NCI-H187 (cell line): ENCODE measurements at places on chromosomes 12 and 14.

DNA sequence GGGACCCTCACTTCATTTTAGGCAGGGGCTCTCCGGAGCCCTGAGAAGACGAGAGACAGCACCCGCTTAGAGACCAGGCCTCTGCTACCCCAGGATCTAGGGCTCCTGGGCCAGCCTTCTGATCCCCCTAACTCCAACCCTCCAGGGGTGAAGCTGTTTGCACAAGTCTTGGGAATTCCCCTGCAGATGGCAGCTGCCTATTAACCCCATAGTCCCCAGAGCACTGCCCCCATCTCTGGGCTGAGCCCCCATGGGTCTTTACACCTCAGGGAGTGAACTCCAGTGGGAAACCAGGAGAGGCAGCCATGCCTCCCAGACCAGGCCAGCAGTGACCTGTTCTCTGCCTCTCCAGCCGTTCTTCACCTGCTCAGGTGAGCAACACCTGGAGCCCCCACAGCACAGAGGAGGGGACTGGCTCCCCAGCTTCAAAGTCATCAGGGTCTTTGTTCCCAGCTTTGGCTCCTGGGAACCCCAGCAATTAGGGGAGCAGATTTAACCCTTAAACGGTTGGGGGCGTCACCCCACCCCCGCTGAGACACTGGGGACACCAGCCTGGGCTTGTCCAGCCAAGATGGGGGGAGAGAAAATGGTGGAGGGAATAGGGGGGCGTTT is 2.3 kb downstream of the WNT10B start:
- no peak for DNase-seq

GRCh38 chr12:87935216-87935615 is 94.0 kb downstream of the C12orf50 start:
- no peak for DNase-seq

DNA sequence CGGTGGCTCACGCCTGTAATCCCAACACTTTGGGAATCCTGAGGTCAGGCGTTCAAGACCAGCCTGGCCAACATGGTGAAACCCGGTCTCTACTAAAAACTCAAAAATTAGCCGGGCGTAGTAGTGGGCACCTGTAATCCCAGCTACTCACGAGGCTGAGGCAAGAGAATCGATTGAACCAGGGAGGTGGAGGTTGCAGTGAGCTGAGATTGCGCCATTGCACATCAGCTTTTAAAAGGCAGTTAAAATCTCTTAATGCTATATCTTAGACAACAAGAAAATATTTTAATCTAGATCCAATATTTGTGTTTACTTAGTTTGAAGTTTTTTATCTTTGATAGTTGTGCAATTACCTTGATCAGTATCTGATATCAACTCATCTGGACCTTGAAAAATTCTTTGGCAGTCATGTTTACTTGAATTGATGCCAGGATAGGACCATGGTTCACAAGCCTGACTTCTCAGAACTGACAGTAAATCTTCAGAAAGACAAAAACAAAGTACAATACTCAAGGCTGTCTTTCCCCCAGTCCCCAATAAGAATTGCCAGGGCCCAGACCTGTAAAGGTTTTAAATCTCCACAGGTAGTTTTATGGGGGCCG is 135.0 kb upstream of the AEBP2 start:
- no peak for DNase-seq

DNA sequence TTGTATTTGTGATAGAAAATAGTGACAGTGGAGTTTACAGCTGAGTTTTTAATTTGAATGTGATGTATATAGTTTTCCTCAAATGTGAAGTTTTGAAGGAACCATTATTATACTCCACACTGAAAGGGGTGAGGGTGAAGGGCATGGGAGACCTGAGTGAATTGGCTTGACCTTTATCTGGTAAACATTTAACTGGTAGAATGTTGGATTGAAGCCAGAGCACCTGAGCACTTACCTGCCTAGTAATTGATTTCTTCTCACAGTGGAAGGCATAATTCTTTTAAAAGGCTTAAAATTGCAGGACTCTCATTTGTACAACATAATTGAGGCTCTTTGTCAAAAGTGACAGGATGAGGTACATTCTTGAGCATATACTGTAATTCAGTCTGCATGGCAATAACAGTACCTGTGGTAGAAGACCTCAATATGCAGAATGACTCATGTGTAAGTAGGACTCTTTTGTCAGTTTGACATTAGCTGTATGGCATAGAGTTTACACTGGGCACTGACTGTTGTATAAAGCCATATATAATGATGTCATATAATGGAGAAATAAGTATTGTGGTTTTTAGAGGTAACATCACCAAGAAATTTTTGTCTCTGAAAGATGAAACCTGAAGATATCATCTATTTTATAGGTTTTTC is 309.6 kb downstream of the TMTC2 start:
- no peak for DNase-seq

- no peak for DNase-seq
Observed at GRCh38 chr14:36271939-36272907, 48.2 kb downstream of the MBIP start.

DNA sequence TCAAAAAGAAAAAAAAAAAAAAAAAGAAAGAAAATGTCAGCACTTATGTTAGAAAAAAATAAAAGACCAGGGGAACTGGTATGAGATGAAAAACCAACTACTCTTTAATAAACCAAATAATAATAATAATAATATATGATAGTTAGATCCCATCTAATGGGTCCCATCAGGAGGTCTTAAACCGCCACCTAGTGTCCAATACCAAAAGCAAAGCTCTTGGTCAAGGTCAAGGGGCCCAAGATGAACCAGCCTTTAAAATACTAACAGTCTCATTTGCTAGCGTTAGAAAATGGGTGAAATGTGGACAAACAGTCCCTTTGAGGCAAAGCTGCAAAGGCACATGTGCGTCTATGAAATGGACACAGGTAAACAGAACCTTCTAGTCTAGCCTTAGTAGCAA is 12.3 kb downstream of the BRAP start:
- DNase-seq = no peak

DNA sequence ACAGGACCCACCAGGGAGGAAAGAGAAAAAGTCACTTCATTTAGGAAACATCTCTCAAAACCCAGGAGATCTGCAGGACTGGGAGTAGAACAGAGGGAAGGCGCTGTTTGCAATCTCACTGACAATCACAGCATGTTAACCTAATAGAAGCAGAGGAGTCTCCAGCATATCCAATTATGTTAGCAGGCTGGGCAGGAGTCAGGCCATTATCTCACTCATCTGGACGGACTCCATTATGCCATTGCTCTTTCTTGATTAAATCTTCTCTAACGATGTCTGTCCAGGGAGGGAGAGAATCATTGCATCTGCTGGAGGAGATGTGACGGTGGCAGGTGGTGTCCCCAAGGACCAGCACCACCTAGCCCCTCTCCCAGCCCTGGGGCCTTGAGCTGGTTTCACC is 203.8 kb upstream of the SFSWAP start:
- no peak for DNase-seq

- DNase-seq = no peak
Observed at GRCh38 chr12:111412007-111412829, 6.5 kb downstream of the SH2B3 start.

- DNase-seq = no peak
Observed at GRCh38 chr14:44530475-44530874, 23.4 kb upstream of the FSCB start.

- no peak for DNase-seq
Observed at GRCh38 chr12:124687174-124687902, 119.9 kb upstream of the NCOR2 start.

GRCh38 chr12:75716291-75717025 is 205.0 kb upstream of the KRR1 start:
- no peak for DNase-seq

DNA sequence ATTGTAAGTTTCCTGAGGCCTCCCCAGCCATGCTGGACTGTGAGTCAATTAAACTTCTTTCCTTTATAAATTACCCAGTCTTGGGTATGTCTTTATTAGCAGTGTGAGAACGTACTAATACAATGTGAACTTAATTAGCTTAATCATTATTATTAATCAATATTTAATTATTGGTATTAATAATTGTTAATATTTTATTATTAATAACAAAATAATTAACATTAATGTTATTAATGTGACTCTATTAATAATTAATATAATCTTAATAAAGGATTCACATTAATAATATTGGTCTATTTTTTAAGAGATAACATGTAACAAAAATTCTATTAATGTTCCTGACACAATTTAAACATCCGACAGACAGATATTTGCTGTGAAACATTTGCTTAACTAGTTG is 164.9 kb upstream of the ATF7IP start:
- no peak for DNase-seq

DNA sequence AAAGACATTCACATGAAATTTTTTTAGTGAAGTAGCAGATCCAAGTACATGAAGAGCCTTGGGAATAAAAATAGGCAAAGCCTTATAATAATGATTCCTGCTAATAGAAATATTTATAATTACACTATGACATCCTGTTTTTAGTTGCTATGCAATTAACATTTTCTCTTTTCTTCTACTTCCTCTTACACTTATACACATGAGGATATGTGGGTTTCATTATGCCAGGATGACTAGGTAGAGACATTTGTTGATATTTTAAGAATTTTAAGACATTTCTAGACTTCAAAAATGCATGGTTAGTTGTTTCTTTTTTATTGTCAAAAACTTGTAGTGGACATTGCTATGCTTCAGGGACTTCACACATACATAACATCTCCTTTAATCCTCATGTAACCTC is 326.8 kb downstream of the SYT1 start:
- no peak for DNase-seq

GRCh38 chr14:50882932-50883826 is 11.3 kb downstream of the ABHD12B start:
- no peak for DNase-seq

DNA sequence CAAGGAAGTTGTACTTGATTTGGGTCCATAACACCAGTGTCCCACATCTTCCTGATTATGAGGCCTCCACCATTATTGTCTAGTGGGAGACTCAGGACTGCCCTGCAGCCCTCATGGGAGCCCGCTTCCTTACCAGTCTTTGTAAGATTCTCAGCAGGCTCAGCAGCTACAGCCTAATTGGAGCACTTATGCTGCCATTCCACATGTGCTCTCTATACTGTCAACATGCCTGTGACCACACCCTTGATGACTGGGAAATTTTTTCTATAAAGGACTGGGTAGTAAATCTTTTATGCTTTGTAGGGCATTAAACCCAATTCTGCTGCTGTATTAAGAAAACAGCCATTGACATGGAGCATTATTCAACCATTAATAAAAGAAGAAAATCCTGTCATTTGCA is 145.5 kb upstream of the IGF1 start:
- DNase-seq = no peak

- DNase-seq = no peak
Observed at GRCh38 chr14:73283608-73284379, 46.5 kb downstream of the PAPLN start.

DNA sequence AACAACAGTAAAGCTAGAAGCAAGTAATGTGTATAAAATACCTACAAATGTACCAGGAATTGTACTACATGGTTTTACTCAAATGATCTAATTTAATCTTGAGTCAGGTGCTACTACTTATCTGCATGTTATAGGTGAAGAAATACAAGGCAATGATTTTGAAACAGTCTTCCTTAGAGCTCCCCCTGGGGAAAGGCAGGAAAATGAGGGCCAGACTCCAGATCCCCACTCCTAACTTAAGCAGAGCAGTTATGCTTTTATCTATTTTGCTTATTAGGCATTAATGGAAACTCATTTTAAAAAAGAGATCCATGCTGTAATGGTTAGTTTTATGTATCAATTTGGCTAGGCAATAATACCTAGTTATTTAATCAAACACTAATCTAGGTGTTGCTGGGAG is 109.3 kb upstream of the CPSF6 start:
- DNase-seq = no peak

- DNase-seq = no peak
Observed at GRCh38 chr14:105913221-105913620, 386.8 kb downstream of the TMEM121 start.

- no peak for DNase-seq
Observed at GRCh38 chr14:88848571-88848970, 24.1 kb downstream of the TTC8 start.

DNA sequence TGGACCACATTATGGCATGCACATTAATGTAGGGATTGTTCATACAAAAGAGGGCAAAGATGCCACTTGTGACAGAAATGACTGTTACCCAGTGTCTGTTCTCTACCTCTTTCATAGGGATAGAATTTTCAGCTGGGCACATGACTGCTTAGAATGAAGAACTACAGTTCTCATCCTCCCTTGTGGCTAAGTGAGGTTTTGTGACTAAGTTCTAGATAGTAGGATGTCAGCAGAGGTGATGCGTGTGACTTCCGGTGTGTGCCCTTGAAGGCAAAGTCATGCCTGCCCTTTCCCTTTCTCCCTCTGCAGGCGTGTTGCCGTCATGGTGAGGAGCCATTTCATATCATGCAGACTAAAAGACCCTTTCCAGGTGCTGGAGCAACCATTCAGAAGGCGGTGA is 99.3 kb downstream of the CACNA1C start:
- no peak for DNase-seq

DNA sequence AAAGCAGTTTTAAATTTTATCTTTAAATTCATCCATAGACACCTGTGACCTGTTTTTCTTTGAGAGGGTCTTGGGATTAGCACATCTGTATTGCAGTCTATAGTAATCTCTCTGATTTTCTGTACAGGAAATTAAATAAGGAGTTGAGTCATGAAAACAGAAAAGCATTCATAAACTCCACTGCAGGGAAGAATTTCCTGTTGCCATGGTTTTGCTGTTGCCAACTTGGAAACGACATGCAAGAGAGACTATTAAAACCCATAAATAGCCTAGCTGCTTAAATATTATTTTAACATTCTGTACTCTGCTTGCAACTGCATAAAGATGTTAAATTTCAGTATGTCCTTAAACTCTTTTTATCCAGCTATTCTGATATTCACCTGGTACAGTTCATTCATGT is 281.0 kb upstream of the RGS6 start:
- DNase-seq = no peak

GRCh38 chr14:57848353-57848752 is 17.5 kb downstream of the SLC35F4 start:
- no peak for DNase-seq
